Hair follicle dermal papilla cell (primary cell): ENCODE measurements at places on chromosomes 13 and 19. TPM values are rescaled to one million over a fixed set of nuclear protein-coding genes. Genes with fewer than 3 reads are reported as not detected.

Gene ZNF793
- 2.8 and 5.0 TPM in 2 replicates for total RNA-seq

Gene GZMM
- not detected in 2 replicates for total RNA-seq

Gene IL11
- 1.8 and 3.9 TPM in 2 replicates for total RNA-seq

Gene FCER2
- total RNA-seq = not detected in 2 replicates

Gene SPATA13
- total RNA-seq = 65.5 and 112 TPM in 2 replicates

Gene B3GLCT
- total RNA-seq = 11.7 and 13.5 TPM in 2 replicates

Gene SPRED3
- total RNA-seq = 1.5 and 2.1 TPM in 2 replicates

Gene ZNF69
- total RNA-seq = 7.0 and 8.3 TPM in 2 replicates

Gene MEX3D
- total RNA-seq = 44.9 and 56.5 TPM in 2 replicates

Gene CEACAM8
- not detected in 2 replicates for total RNA-seq

Gene BCAM
- 1.6 and 3.6 TPM in 2 replicates for total RNA-seq

Gene IRGC
- total RNA-seq = not detected in 2 replicates

Gene PRTN3
- not detected in 2 replicates for total RNA-seq

Gene VSIG10L
- 0.49 and 0.81 TPM in 2 replicates for total RNA-seq

Gene SLAIN1
- 0.16 TPM in 1 of 2 replicates, not detected in the other for total RNA-seq

Gene ICAM1
- 9.2 and 25.2 TPM in 2 replicates for total RNA-seq

Gene ZNF557
- total RNA-seq = 15.8 and 22.9 TPM in 2 replicates

Gene EBPL
- 18.3 and 31.9 TPM in 2 replicates for total RNA-seq

Gene ZNF888
- total RNA-seq = 5.0 and 6.1 TPM in 2 replicates

Gene ADGRL1
- 4.9 and 5.1 TPM in 2 replicates for total RNA-seq

Gene PNMA8B
- 1.1 and 2.9 TPM in 2 replicates for total RNA-seq

Gene ECSIT
- 28.8 and 33.6 TPM in 2 replicates for total RNA-seq

Gene RAVER1
- total RNA-seq = 12.0 and 14.6 TPM in 2 replicates

Gene JSRP1
- not detected in 2 replicates for total RNA-seq

Gene LILRB5
- total RNA-seq = not detected in 2 replicates

Gene MCF2L
- 1.7 and 2.1 TPM in 2 replicates for total RNA-seq

Gene CD22
- total RNA-seq = not detected in 2 replicates

Gene TMEM150B
- total RNA-seq = not detected in 2 replicates

Gene PCSK4
- 2.3 and 2.8 TPM in 2 replicates for total RNA-seq

Gene IL17D
- 0.16 and 0.24 TPM in 2 replicates for total RNA-seq

Gene HCST
- 0.81 TPM in 1 of 2 replicates, not detected in the other for total RNA-seq

Gene RFPL4A
- total RNA-seq = not detected in 2 replicates

Gene DHDH
- not detected in 2 replicates for total RNA-seq

Gene CCDC194
- 0.49 TPM in 1 of 2 replicates, not detected in the other for total RNA-seq

Gene SIGLEC9
- total RNA-seq = not detected in 2 replicates

Gene ZNF442
- 1.5 and 2.4 TPM in 2 replicates for total RNA-seq

Gene GPR4
- not detected in 2 replicates for total RNA-seq

Gene METTL21C
- not detected in 2 replicates for total RNA-seq

Gene CD33
- total RNA-seq = not detected in 2 replicates

Gene SPIB
- not detected in 2 replicates for total RNA-seq

Gene CEACAM3
- not detected in 2 replicates for total RNA-seq

Gene SLC5A5
- total RNA-seq = under 0.01 and 0.49 TPM in 2 replicates

Gene ANGPTL4
- total RNA-seq = 1.2 and 4.4 TPM in 2 replicates

Gene PSG7
- 0.16 TPM in 1 of 2 replicates, not detected in the other for total RNA-seq

Gene MTUS2
- total RNA-seq = 5.5 and 7.4 TPM in 2 replicates

Gene SMAD9
- total RNA-seq = 2.8 and 3.1 TPM in 2 replicates

Gene MYO16
- total RNA-seq = under 0.01 TPM in 2 replicates
